Osteoblast (primary cell): ENCODE measurements at places on chromosomes 4 and X.

- no peak overlapping the region for H3K27ac ChIP-seq
- H3K36me3 ChIP-seq, result peaks cover 51% of the 10 kb centered on the region
- H3K4me3 ChIP-seq, result no peak overlapping the region
Measured at GRCh38 chr4:150252741-150253140, 174.5 kb downstream of the DCLK2 start.

GRCh38 chr4:155367608-155368007 lies 9.2 kb downstream of the MAP9 start:
- H3K27me3 ChIP-seq, result no peaks in the 10 kb centered on the region
- H3K4me1 ChIP-seq, result no peaks in the 10 kb centered on the region
- no peak overlapping the region for H3K27ac ChIP-seq
- H3K36me3 ChIP-seq, result peaks cover 4% of the 10 kb centered on the region

DNA sequence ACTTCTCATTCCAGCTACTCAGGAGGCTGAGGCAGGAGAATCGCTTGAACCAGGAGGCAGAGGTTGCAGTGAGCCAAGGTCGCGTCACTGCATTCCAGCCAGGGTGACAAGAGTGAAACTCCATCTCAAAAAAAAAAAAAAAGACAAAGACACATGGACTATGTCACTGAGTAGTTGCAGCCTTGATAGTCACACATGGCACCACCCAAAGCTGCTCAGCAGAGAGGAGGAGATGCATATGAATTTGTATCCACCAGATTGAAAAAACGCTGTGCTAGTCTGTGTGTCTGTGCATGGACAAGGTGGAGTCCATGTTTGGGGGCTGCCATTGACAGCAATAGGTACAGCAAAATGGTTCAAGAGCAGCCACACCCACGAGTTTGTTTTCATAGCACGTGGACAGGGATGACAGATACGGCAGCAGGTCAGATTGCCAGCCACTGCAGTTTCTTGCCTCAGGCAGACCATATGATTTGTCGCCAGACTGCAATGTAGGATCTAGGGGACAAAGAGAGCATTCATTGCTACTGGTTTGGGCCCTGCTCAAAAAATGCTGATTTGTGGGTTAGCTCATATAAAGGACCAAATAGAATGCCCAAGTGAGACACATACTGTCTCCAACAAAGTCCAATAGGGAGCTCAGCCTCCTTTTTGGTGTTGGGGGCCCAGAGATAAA lies 89.9 kb downstream of the CEP135 start:
- H3K36me3 ChIP-seq, result no peaks in the 10 kb centered on the region
- no peaks in the 10 kb centered on the region for H3K4me1 ChIP-seq
- no peak overlapping the region for H3K4me3 ChIP-seq

- H3K4me3 ChIP-seq, result no peak overlapping the region
- no peaks in the 10 kb centered on the region for H3K36me3 ChIP-seq
- H3K4me1 ChIP-seq, result peaks cover 7% of the 10 kb centered on the region
- no peak overlapping the region for H3K27ac ChIP-seq
Measured at GRCh38 chr4:16231570-16232245, 5.4 kb upstream of the TAPT1 start.

DNA sequence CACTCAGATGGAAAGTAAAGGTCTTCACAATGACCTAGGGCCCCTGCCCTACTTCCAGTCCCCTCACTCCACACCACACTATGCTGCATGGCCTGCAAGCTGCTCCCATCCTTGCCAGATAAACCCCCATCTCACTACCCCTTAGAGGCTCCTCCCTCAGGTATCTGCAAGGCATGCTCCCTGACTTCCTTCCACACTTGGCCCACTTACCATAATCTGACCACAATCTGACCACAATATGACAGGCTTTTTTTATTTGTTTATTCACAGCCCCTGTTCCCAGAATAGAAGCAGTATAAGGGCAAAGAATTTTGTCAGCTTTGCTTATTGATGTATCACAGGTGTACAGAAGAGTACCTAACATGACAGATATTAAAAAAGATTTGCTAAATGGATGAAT lies 124.7 kb downstream of the CAMK2D start:
- peak overlapping the region; percentile 62 for H3K27ac ChIP-seq
- no peak overlapping the region for H3K4me3 ChIP-seq
- H3K36me3 ChIP-seq, result no peaks in the 10 kb centered on the region
- no peak for DNase-seq

DNA sequence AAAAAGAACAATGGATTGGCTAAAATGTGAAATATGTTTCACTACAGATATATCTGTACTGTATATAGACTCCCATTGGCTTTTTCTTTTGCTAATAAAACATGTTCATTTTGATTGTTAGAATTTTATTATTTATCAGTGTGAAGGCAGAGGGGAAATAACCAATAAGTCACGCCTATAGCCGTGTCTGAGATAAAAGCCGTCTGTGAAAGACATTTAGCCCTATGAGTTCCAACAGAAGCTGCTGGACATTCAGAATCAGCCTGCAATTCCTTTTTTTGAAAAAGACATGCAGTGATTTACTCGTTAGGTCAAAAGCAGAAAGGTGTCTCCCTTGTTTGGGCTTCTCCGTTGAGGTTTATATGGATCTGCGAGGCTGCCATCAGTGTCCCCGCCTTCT lies 24.2 kb upstream of the SLC25A4 start:
- H3K4me3 ChIP-seq, result no peak overlapping the region
- no peaks in the 10 kb centered on the region for H3K36me3 ChIP-seq
- no peaks in the 10 kb centered on the region for H3K4me1 ChIP-seq

- no peak for DNase-seq
- no peak overlapping the region for H3K27ac ChIP-seq
- no peaks in the 10 kb centered on the region for H3K36me3 ChIP-seq
- H3K27me3 ChIP-seq, result no peaks in the 10 kb centered on the region
Measured at GRCh38 chrX:139834879-139835278, 98.0 kb downstream of the ATP11C start.

DNA sequence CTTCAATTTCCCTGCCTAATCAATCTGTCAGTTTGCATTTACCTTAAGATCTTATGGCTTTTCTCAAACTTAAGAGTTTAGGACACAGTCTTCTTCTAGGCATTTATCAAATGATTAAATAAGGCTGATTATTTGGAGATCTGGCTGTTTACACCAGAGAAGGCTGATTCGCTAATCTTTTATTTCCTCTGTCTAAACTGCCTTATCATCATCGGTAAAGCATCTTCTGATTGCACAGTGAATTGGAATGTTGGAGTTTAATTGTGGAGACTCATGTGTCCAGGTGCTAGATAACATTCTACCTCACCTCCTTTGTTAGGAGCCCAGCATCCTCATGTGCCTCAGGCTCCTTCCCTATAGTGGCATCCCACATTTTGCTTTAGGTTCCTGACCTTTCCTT lies 100.3 kb upstream of the DDIT4L start:
- H3K36me3 ChIP-seq, result no peaks in the 10 kb centered on the region
- DNase-seq, result no peak
- H3K27me3 ChIP-seq, result no peaks in the 10 kb centered on the region
- H3K4me1 ChIP-seq, result peaks cover 12% of the 10 kb centered on the region

DNA sequence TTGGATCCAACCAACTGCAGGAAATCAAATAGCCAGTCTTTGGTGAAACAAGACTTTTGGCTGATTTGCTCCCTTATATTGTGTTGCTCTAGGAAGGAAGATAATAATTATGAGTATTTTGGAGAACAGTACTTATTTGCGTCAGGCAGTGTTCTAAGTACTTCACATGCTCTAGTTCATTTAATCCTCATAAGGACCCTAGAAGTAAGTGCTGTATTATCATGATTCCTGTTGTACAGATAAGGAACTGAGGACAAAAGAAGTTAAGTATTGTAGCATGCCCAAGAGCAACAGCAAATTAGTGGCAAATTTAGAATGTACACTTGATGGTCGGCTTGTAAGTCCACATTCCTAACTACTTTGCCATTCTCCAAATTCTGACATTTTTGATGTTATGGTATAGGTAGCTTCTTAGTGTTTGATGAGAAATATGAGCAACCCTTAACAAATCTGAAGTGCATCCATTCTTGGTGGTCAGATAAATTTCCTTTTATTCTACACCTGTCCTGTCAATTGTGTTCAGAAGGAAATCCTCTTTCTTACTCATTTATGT lies 72.0 kb downstream of the SPRY1 start:
- peaks cover 7% of the 10 kb centered on the region for H3K27me3 ChIP-seq
- no peaks in the 10 kb centered on the region for H3K4me1 ChIP-seq
- no peak overlapping the region for H3K4me3 ChIP-seq
- DNase-seq, result no peak
- H3K27ac ChIP-seq, result no peak overlapping the region

GRCh38 chr4:181479141-181479540 lies 764.1 kb upstream of the TENM3 start:
- H3K27me3 ChIP-seq, result no peaks in the 10 kb centered on the region
- H3K4me1 ChIP-seq, result no peaks in the 10 kb centered on the region
- no peak overlapping the region for H3K27ac ChIP-seq
- H3K4me3 ChIP-seq, result no peak overlapping the region

GRCh38 chrX:155871934-155872333 lies 9.2 kb upstream of the VAMP7 start:
- H3K27me3 ChIP-seq, result peaks cover 2% of the 10 kb centered on the region
- H3K4me3 ChIP-seq, result no peak overlapping the region
- H3K4me1 ChIP-seq, result no peaks in the 10 kb centered on the region

DNA sequence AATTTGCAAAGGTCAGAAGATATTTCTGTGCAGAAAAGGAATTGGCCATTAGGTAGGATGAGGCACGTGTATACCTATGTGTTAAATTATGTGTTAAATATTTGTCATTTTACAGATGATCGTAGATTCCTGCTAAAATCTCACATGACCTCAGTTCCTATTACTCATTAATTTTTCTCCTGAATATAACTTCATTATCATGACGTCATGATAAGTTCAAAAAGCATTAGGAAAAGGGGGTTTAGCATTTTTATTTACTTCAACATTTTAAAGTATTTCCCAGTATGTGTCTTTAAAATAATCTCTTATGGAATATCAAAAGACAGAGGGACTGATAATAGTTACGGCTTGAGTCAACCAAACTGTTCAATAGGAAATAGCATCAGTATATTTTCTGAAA lies 372.8 kb downstream of the IL1RAPL1 start:
- no peak for DNase-seq
- no peak overlapping the region for H3K4me3 ChIP-seq
- no peaks in the 10 kb centered on the region for H3K4me1 ChIP-seq

- H3K36me3 ChIP-seq, result no peaks in the 10 kb centered on the region
- H3K4me3 ChIP-seq, result no peak overlapping the region
- H3K27me3 ChIP-seq, result no peaks in the 10 kb centered on the region
- H3K4me1 ChIP-seq, result peaks cover 8% of the 10 kb centered on the region
- no peak overlapping the region for H3K27ac ChIP-seq
Measured at GRCh38 chrX:20527558-20528011, 260.9 kb upstream of the RPS6KA3 start.

DNA sequence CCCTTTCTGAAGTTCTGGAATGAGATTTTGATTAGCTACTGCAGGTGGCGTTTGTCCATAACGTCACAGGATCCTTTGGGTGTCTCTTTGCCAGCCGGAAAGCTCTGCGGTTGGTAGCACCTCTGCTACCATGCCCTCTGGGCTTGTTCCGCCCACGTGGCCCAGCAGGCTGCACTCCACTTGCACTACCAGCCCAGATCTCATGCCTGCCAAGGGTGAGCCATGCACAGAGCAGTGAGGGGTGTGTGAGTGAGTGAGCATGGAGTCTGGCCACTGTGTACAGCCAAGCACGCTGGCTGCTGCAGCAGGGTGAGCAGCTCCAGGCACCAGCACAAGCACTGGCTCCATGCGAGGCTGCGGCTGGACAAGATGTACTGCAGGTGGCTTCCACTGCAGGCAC lies 6.6 kb upstream of the HNRNPD start:
- H3K27ac ChIP-seq, result no peak overlapping the region
- no peak overlapping the region for H3K4me3 ChIP-seq
- H3K27me3 ChIP-seq, result no peaks in the 10 kb centered on the region
- no peaks in the 10 kb centered on the region for H3K36me3 ChIP-seq
- no peaks in the 10 kb centered on the region for H3K4me1 ChIP-seq

- no peak overlapping the region for H3K27ac ChIP-seq
- no peak overlapping the region for H3K4me3 ChIP-seq
- no peaks in the 10 kb centered on the region for H3K36me3 ChIP-seq
- no peak for DNase-seq
- no peaks in the 10 kb centered on the region for H3K4me1 ChIP-seq
- H3K27me3 ChIP-seq, result peaks cover 5% of the 10 kb centered on the region
Measured at GRCh38 chrX:16985286-16985685, 38.8 kb downstream of the REPS2 start.

DNA sequence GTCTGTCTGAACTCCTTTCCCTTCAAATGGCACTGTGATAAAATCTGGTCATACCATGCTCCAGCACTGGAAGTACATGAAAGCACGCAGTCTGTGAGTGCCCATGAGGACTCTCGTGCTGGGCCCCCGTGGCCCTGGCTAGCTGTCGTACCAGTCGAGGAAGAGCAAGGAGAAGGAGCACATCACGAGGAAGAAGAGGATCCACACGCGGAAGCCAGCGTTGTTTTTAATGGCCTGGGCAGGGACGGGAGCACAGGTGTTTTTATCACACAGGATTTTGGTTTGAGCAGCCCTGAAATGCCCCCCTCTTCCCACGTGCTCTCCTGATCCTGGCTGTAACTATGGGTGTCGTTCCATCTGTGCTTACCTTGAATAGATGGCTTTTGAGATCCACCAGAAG lies 33.0 kb downstream of the NSG1 start:
- H3K27me3 ChIP-seq, result no peaks in the 10 kb centered on the region
- no peak overlapping the region for H3K27ac ChIP-seq
- no peak for DNase-seq
- H3K4me3 ChIP-seq, result no peak overlapping the region
- H3K36me3 ChIP-seq, result peaks cover 42% of the 10 kb centered on the region

DNA sequence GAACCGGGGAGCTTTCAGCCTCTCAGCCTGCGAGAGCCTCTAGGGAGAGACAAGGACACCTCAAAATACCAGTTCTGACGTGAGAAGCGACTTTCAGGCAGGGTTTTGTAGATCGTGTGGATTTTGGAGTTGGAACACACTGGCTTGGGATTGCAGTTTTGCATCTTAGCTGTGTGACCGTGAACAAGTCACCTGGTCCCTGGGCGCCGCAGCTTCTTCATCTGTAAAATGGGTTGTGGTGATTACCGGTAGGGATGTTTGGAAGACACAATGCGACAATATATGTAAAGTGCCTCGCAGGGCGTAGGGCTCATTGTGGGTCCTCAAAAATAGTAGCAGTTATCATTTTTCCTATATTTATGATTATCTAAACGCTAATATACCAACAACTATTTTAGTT lies 43.7 kb upstream of the STOX2 start:
- no peaks in the 10 kb centered on the region for H3K27me3 ChIP-seq
- no peak for DNase-seq
- H3K27ac ChIP-seq, result no peak overlapping the region
- H3K4me1 ChIP-seq, result no peaks in the 10 kb centered on the region
- no peak overlapping the region for H3K4me3 ChIP-seq
